Fibroblast of the aortic adventitia (primary cell): ENCODE measurements at places on chromosomes 16 and 17.

- no peak for DNase-seq
Observed at GRCh38 chr17:41992576-41992975, 24.7 kb downstream of the DNAJC7 start.

DNA sequence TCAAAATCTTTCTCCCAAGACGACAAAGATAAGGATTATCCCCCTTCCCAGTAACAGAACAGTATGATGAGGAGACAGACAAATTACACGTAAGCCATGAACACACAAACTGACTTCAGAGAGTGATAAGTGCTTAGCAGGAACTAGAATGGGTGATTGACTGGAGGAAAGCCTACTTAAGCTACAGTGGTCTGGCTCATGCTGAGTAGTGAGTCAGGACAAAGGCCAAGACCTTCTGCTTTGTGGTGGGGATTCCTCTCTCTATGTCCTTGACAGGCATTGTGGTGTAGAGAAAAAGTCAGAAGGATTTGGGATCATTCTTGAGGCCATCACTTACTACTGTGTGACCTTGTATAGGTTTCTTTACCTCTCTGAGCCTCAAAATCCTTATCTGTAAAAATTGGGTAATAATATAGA lies 381.9 kb upstream of the CCL2 start:
- DNase-seq, result no peak

DNA sequence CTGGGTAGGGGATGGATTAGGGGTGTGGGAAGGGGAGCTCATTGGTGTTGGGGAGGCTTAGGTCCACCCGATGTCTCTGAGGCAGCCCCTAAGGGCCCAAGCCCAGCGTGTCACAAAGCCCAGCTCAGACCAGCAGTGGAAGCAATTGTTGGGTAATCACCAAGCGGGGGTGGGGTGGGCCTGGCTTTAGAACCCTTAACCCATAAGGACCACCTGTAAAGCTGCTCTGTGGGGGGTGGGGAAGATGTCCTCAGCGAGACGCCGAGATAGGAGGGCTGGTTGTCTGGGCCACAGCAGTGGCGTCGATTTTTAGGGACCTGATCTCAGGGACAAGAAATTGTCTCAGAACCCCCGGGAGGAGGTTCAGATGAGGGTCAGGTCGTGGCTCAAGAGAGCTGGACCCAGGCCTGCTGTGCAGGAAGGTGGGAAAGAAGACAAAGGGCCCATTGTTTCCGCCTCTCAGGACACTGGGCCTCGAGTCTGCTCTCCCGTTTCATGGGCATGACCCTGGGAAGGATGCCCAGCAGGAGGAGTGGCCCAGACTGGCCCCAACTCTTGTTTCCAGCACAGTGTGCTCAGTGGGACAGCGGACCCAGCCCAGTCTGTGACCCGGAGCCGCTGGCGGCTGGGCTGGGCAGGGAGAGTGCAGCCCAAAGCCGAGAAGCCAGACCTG lies 15.9 kb downstream of the ST6GALNAC2 start:
- DNase-seq, result no peak

- DNase-seq, result no peak
Observed at GRCh38 chr16:84459941-84460405, 44.5 kb downstream of the MEAK7 start.
